ENCODE measurements at places on chromosomes 16 and 17. TPM values are rescaled to one million over a fixed set of nuclear protein-coding genes. Genes with fewer than 3 reads are reported as not detected.

DNA sequence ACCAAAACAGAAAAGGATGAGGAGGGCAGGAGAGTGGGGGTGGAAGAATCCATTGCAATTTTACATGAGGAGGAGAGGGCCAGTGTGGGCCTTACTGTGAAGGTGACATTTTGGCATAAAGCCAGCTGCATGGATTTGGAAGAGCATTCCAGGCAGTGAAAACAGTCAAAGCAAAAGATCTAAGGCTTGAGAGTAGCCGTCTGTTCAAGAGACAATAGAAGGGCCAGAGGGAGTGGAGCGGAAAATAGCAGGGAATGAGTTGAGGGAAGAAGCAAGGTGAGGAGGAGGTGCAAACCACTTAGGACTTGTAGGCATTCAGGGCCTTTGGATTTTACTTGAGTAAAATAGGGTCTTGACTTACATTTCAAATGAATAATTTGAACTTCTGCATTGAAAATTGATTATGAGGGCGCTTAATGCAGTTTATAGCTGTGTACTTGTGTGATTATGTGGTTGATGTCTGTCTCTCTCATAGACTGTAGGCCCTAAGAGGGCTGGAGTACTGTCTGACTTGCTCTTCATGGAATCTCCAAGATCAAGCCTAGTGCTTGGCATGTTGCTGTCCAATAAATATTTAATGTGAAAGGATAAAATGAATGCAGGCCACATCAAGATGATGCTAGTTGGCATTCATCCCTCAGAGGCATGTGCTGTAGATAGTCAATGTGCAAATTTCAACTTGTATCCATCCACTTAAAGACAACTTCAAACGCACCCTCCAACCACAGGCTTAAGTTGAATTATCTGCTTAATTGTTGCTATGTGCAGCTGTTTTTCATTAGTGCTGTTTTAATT is 772.1 kb upstream of the RBFOX1 start:
- no peak for DNase-seq

- DNase-seq, result peak; percentile 100
Observed at GRCh38 chr16:84836234-84836647, 16.5 kb downstream of the CRISPLD2 start.

DNA sequence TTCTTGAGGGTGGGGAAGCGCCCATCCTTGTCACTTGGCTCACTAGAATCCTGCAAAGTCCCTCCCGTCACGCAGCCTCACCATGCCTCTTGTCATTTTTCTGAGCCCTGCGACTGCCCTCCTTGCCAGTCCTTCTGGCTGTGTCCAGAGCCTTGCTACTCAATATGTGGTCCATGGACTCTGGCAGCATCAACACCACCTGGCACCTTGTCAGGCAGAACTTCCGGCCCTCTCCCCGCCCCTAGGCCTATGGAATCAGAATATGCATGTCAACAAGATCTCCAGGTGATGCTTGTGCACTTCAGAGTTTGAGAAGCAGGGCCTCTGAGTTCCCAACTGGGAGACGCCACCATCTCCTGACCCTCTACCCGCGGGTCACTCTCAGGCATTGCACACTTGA is 12.1 kb downstream of the PIMREG start:
- DNase-seq, result no peak

- DNase-seq, result no peak
Observed at GRCh38 chr16:8901320-8901861, 19.2 kb downstream of the LITAFD start.

DNA sequence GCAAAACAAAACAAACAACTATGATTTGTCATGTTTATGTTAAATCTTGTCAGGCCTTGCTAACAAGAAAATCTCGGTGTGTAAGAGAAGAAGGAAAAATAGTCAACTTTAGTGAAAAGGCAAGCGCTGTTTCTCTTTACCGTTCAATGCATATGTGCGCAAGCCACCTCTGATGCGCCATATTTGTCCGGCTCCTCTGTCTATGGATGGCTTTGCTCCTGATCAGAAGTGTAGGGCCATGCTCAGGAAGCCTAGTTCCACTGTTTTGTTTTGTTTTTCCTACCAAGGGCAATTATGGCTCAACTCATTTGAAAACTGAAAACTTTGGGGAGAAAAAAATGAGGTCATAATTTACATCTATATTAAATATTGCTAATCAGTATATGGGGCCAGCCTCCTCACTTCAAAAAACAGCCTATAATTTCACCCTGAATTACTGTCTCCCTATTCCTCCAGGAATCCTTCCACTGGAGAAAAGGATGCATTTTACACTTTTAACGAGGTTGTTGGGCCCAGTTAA is 4.5 kb downstream of the MAF start:
- DNase-seq, result no peak

Gene GDPD1
- total RNA-seq, result 1.1 TPM

Gene ITGAD
- total RNA-seq, result not detected

DNA sequence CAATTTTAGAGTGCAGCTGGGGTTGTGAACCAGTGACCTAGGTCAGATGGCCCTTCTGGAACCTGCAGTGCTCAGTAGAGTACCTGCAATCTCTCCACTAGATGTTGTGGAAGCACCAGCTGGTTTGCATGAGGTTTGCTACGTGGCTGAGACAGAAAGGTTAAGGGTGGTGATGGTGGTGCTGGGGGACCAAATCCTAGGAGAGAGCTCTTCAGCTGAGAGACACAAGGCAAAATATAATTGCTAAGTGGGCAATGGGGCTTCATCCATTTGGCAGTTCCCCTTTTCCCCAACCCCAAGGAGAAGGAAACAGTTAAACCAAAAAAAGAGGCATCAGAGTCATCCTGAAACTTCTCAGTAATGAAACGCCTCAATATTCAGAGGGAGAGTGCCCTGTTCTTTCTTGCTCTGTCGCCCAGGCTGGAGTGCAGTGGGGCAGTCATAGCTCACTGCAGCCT is 13.9 kb downstream of the ITPRIPL2 start:
- DNase-seq, result no peak

GRCh38 chr17:35731239-35731916 is at the start of gene RASL10B:
Gene RASL10B (plus strand): TSS chr17:35731639. CDS start chr17:35735185, 3,546 bp downstream.
- peak; percentile 31 for DNase-seq

- no peak for DNase-seq
Observed at GRCh38 chr17:79338152-79338551, 263.5 kb downstream of the ENGASE start.

Gene ARL2BP
- total RNA-seq, result 77.8 TPM

Gene CLDN9
- not detected for total RNA-seq

Gene C17orf100
- total RNA-seq, result 0.28 TPM

Gene SLC13A2
- total RNA-seq, result not detected

GRCh38 chr16:79269211-79269863 is 331.2 kb downstream of the MAF start:
- DNase-seq, result no peak

DNA sequence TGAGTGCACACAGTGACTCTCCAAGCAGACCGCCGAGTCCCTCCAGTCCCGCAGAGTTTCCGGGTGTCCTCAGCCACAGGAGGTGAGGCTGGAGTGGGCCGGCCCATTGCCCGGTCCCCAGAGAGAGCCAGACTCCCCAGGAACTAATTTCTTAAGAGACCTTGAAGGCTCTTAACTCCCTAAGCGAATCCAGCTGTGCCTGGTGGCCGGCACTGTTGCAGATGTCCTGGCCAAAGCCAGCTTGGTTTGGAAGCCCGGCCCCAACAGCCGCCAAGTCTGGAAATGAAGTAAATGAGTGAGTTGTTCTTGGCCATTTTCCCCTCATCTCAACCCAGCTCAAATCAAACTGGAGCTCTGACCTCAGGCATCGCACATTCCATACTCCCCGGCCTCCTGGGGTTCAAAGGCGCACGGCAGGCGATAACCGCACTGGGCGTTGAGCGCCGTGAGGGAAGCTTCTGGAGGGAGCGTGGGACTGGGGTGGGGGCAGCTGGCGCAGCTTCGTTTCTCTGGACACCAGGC is 42.0 kb downstream of the CMIP start:
- peak; percentile 28 for DNase-seq

DNA sequence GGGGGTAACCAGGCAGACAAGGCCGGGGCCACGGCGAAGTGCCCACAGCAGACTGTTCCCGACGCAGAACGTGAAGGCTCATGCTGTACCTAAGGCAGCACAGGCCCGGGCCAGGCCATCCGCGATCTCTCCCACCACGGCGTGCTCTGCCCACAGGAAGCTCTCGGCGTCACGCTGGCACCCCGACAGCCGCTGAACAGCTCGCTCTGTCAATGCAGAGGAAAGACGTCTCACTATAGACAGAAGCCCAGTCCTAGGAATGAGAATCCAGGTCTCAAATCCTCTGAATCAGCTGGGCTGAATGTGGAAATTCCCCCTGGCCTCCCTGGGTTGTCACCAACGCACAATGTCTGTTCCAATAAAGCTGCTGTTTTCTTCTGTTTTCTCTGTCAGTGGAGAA is 21.4 kb downstream of the SERPINF1 start:
- DNase-seq, result no peak

- no peak for DNase-seq
Observed at GRCh38 chr17:2863204-2863603, 67.0 kb downstream of the RAP1GAP2 start.

Gene XYLT1
- total RNA-seq, result 11.1 TPM

Data from IMR-90 (cell line).